ENCODE measurements at places on chromosomes 3 and 15.

- DNase-seq: no peak
These were observed 107.0 kb downstream of the ETFA start for GRCh38 chr15:76204109-76204845.

- DNase-seq: no peak
These were observed 272.1 kb downstream of the OXSM start for GRCh38 chr3:26061947-26062346.

GRCh38 chr3:25513642-25514266 lies 85.7 kb downstream of the RARB start:
- DNase-seq: no peak

DNA sequence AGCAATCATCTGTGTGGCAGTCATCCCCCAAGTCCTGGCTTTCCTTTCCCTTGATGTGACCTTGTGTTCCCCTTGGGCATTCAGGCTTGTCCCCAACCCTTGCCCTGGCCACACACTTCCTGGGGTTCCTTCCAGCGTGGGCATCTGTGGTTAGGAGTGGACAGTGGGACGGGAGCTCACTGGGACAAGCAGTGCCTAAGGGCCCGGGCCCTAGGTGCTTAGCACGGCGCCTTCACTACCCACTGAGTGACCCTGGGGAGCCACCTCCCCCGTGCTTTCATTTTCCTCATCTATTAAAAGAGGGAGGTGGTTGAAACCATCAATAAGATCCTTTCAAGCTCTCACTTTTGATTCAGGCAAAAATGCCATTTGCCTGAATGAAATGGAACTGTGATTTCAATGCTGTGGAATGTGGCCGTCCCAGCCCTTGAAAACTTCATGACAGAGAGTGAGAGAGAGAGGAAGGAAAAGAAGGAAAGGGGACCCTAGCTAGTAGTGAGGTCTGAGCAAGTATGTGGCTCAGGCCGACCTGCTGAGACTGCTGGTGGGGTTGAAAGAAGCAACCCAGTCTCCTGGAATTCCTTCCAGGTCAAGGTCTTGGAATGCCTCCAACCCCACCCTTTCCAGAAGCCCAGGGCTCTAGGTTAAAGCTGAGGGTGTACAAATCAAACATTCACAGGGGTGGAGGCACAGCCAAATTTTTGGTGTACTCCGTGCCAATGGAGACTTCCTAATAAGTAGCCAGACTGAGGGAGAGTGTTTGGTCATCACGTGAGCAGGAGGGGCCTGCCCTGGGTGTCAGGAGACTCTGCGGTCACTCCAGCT lies 302.9 kb downstream of the TLE3 start:
- peak; percentile 88 for DNase-seq

DNA sequence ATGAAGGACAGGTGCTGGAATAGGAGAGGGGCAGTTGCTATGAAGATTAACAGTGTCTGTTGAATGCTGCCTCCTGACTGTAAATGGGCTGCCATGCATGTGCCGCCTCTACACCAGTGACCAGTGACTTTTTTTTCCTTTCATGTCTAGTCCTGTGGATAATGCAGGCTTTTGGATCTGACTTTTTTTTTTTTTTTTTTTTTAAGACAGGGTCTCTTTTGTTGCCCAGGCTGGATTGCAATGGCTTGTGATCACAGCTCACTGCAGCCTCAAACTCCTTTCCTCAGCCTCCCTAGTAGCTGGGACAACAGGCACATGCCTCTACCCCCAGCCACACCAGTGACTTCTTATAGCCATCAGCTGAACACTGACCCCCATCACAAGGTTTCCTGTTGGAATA lies 41.2 kb upstream of the AGBL1 start:
- no peak for DNase-seq

Measured in fibroblast of skin of right biceps (primary cell).